ENCODE measurements at places on chromosomes 11 and 22.

DNA sequence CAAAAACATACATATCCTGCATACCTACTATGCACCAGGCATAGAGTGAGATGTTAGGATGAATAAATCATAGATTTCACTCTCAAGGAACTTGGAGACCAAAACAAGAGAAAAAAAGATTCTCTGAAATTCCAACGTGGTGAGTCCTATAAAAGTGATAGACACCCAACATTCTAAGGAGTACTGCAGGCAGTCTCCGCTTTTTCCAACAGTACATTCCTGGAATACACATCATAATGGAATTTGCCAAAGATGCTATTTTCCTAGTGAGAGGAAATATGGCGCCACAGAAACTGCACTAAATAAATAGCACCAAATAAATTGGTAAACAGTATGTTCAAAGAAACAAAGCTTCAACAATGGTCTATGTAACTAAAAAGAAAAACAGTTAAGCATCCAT is 6.0 kb downstream of the TMEM123 start:
- no peak for DNase-seq

- DNase-seq, result no peak
Measured at GRCh38 chr22:20010307-20011122, 6.1 kb downstream of the ARVCF start.

GRCh38 chr11:75536786-75537641 is 11.3 kb upstream of the GDPD5 start:
- no peak for DNase-seq

DNA sequence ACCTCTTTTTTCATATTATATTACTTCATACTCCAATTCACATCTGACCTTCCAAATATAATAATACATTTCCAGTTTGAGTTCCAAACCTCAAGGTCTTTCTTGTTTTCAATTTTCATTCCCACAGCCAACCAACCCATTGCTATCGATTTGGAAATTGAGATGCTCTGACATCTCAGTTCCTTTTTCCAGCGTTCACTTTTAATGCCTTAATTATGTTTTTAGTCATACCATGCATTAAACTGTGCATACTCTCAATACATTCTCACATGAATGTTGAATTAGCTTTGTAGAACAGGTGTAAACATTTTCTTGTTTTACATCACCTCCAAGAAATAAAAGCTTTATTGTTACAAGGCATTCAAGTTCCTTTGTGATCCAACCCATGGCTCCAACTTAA is 294.2 kb upstream of the ANO3 start:
- no peak for DNase-seq

DNA sequence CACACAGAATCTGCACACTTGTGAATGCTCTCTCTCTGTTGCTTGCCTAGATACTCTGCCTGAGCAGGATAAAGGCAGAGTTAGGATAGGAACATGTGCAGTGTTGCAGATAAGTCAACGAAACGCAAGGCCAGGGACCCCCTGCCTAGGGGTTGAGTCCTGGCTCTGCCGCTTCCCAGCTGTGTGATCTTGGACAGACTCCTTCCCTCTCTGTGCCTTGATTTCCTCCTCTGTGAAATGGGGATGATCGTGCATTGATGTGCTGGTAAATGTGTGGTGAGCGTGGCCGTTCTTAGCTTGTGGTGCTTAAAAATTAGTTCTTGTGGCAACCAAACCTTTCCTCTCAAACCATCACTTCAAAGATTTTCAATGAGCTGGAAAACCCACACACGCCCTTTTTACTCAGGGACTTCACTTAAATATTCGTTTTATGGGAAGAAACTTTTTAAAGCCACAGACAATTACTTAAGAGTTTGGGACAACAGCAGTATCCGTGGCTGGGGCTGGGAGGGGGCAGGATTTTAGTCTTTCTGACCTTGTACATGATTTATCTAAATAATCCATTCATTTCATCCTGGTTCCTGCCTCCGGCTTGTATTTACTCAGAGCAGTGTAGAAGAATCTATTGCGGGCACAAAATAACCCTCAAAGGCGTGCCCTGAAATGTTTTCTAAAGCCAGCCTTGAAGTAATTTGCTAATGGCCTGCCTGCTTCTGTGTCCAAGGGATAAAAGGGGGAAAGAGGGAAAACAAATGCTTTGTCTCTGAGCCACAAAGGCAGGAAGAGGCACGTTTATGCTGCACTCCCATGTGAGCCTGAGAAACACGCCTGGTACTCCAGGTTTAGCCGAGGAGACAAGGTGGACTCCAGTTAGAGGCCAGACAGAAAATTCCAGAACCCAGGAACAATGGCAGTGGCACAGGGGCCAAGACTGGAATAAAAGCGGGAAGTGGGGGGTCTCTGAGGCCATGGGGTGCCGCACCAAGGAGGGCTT is 85.0 kb upstream of the CRYBB3 start:
- no peak for DNase-seq

- DNase-seq, result no peak
Measured at GRCh38 chr22:26339755-26340154, 89.3 kb upstream of the ASPHD2 start.

- DNase-seq, result no peak
Measured at GRCh38 chr11:117179048-117179999, 781 bp downstream of the SIDT2 start.

DNA sequence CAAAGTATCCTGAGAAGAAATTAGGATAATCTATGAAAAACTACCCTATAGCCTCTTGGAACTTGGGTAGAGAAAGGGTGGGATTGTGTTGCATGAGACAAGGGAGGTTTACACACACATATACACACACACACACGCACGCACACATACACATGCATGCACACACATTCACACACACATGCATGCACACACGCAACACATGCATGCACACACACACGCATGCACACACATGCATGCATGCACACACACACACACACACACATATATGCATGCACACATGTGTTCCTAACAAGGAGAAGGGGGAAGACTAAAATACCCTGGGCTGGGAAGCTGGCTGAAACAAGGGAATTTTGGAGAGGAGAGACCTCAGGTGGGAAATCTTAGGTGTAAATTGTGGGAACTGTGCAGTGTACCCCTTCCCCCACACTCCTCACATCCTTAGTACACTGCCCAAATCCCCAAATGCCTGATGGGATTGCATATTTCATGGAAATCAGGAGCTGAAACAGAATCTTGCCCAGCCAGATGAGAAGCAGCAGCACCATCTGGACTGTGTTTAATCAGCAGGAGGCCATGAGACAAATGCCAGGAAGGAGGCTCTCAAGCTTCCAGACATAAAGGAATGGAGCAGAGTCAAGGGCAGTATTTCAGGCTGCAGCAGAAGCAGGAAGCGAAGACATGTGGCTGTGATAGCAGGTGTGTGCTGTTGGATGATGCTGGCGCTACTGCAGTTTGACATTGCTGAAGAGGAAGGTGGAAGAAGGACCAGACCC is 14.6 kb upstream of the POLD3 start:
- no peak for DNase-seq

DNA sequence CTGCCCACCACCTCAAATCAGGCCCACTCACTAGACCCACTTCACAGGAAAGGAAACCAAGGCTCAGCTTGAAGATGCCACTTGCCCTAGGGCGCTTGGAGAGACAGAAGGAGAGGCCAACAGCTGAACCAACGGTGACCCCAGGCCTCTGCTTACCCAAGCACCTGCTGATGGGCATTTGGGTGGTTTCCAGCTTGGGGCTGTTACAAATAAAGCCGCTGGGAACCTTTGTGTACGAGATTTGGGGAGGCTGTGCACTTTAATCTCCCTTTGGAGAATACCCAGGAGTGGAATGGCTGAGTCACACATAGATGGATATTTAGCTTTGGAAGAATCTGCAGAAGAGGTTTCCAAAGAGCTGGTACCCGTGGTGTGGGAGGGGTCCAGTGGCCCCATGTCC is 50.9 kb upstream of the LINC01488 start:
- DNase-seq, result no peak

DNA sequence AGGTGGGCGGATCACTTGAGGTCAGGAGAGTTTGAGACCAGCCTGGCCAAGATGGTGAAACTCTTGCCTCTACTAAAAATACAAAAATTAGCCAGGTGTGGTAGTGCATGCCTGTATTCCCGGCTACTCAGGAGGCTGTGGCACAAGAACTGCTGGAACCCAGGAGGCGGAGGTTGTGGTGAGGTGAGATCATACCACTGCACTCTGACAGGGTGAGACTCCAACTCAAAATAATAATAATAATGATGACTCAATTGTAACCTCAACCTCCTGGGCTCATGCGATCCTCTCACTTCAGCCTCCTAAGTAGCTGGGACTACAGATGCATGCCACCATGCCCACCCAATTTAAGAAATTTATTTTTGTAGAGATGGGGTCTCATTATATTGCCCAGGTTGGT is 15.6 kb upstream of the CHRNA10 start:
- no peak for DNase-seq

DNA sequence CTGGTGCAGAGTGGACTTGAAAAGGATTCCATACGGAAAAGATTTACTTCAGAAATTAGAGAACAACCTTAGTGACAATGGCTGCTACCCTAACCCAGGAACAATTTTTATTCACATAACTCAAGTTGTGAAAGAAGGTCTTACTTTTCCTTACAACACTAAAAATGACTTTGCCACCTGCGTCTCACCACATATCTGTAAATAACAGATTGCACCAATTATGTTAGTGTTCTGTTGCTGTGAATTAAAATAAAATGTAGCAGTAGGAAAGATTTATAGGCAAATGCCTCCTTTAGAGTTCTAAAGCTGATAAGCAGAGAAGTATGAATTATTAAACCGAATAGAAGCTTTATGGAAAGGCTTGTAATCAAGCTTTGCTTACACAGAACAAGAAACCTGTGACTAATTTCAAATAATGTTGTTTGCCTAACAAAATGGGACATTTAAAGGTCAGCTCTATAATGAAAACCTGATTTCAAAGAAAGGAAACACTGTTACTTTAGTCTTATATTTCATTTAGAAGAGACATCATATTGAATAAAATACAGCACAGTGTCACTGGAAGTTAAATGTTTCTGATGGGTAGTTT is 2237.8 kb downstream of the LRRC4C start:
- DNase-seq, result no peak

GRCh38 chr22:49674479-49675050 is 153.1 kb downstream of the BRD1 start:
- no peak for DNase-seq

- DNase-seq, result no peak
Measured at GRCh38 chr11:122423273-122423672, 232.2 kb upstream of the UBASH3B start.

- no peak for DNase-seq
Measured at GRCh38 chr11:2732261-2732939, 32.6 kb upstream of the KCNQ1OT1 start.

DNA sequence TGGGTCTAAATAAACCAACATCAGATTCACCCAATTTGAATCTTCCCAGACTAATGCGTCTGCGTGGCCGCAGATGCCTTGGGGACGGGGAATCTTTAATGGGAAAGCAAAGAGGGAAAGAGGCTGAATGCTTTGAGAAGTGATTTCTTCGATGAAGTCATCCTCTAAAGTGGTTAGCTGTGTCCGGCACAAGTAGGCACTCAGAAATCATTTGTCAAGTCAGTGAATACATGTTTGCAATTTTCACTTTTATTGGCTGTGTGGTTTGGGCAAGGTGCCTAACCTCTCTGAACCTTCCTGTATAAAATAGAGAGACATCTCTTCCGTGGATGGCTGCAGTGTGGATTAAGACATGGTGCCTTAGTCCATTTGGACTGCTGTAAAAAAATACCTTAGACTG is 19.7 kb upstream of the IFT27 start:
- DNase-seq, result no peak

DNA sequence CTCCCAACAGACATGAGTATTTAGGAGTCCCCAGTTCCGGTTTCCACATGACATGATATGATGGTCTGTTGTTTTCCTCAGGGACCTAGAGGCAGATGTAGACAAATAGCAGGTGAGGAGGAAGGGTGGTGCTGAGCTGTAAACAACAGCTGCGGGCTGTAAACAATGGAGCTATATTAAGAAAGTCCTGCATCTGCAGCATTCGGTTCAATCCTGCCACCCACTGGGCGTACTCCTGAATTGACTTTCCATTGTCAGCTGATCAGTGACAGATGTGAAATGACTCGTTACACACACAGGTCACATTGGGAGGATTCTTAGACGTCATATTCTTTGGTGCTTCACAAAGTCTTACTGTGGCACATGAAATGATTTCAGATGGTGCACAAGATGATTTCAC is 26.8 kb upstream of the RAG1 start:
- peak; percentile 21 for DNase-seq

DNA sequence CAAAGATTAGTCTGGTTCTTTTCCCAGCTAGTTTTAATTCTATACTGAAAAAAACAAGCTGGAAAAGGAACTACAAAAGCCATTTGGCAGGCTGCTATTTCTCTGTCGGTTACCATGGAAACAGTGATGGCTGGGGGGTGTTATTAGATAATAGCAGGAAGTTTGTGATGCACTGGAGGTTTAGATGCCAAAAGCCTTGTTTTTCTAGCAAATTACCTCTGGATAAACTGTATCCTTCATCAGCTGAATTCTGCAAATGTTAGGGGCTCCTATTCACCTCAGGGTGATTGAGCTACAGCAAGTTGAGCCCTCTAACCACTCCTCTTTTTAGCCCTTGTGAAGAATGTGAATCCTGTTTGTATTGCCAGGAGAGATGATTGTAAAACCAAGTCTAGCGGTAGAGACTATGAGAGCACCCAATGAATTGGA is 25.2 kb downstream of the ALKBH3 start:
- peak; percentile 79 for DNase-seq

GRCh38 chr11:1219834-1220815 is 2.7 kb upstream of the MUC5B start:
- DNase-seq, result no peak

DNA sequence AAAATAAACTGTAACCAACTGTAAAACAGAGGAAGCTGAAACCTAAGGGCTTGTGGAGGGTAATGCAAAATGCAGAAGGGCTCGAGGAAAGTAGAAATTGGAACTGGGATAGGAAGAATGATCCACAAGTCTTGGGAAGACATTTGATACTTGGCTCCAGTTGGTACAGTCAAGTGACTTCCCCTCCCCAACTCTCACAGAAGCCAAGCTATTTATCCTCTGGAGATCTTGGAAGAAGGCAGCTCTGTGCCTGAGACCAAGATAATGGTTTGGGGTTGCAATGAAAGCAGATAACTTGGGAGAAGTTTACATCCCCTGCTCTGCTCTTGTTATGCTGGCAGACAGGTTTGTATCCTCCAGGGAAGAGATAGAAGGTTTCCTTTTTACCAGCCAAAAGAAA is 198.9 kb upstream of the ZC3H12C start:
- DNase-seq, result peak; percentile 38

GRCh38 chr22:41384128-41384527 is 2.4 kb downstream of the TEF start:
- DNase-seq, result no peak

DNA sequence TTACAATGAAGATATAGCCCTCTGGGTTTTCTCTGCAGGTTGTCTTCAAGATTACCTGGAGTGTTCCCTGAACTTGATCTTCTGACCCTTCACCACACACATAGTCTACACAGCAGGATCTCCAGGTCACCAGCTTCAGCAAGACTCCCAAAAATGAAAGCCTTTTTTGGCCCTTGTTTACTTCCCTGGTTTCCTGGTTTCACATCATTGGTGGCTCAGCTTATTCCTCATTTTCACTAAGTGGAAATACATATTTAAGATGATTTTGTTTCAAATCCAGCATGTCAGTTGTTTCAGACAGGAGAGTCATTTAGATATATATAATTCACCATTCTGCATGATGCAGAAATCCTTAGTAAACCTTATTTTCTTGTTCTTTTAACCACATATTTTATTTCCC is 41.6 kb upstream of the MPEG1 start:
- DNase-seq, result no peak

Measured in muscle of back (tissue), 13 donors.